T-helper 2 cell treated with Interferon-gamma antibody and Interleukin-4, amounts not matched to agents 100 ng/mL and 5 ng/mL, for 36 hours (primary cell): ENCODE measurements at places on chromosomes 3 and 15. TPM values are rescaled to one million over a fixed set of nuclear protein-coding genes. Genes with fewer than 3 reads are reported as not detected.

Gene ALDH1A3
- total RNA-seq: not detected in 2 replicates

Gene CHL1
- total RNA-seq: not detected in 2 replicates

Gene FBXW12
- total RNA-seq: not detected in 2 replicates

Gene NUSAP1
- total RNA-seq: 226 TPM in 2 replicates

Gene CHST13
- total RNA-seq: not detected in 2 replicates

Gene MEF2A
- total RNA-seq: 28.9 and 30.6 TPM in 2 replicates

Gene TP63
- total RNA-seq: 2.9 TPM in 2 replicates

Gene GOLGA6A
- total RNA-seq: not detected in 2 replicates

Gene XXYLT1
- 10.0 and 11.0 TPM in 2 replicates for total RNA-seq

Gene MAP1A
- 12.6 and 12.7 TPM in 2 replicates for total RNA-seq

Gene ECE2
- not detected in 2 replicates for total RNA-seq

Gene RAB6B
- total RNA-seq: 0.82 and 0.91 TPM in 2 replicates

Gene C15orf62
- total RNA-seq: 0.89 and 1.4 TPM in 2 replicates

Gene AADAC
- total RNA-seq: not detected in 2 replicates

Gene CCDC39
- total RNA-seq: not detected in 2 replicates

Gene ISL2
- 0.59 and 1.1 TPM in 2 replicates for total RNA-seq

Gene SRGAP3
- total RNA-seq: 6.8 and 7.1 TPM in 2 replicates

Gene ATP2B2
- total RNA-seq: not detected in 2 replicates

Gene HDC
- 0.32 and 0.45 TPM in 2 replicates for total RNA-seq

Gene UPK1B
- total RNA-seq: not detected in 2 replicates

Gene LIPH
- not detected in 2 replicates for total RNA-seq

Gene TMCO5A
- total RNA-seq: not detected in 2 replicates

Gene STARD5
- 3.1 and 3.2 TPM in 2 replicates for total RNA-seq

Gene UBE2Q2
- 37.0 and 38.9 TPM in 2 replicates for total RNA-seq

Gene GPR15
- total RNA-seq: 42.2 and 46.8 TPM in 2 replicates

Gene HCLS1
- total RNA-seq: 336 and 340 TPM in 2 replicates

Gene MYL3
- total RNA-seq: not detected in 2 replicates

Gene GOLGA8S
- 0.80 TPM in 2 replicates for total RNA-seq

Gene ATP13A5
- total RNA-seq: not detected in 2 replicates

Gene RBMS3
- 0.41 and 0.73 TPM in 2 replicates for total RNA-seq

Gene NAA80
- total RNA-seq: 27.4 and 29.0 TPM in 2 replicates

Gene HHLA2
- 2.0 and 2.5 TPM in 2 replicates for total RNA-seq

Gene TMEM266
- total RNA-seq: not detected in 2 replicates

Gene CHRNA7
- total RNA-seq: not detected in 2 replicates

Gene DNAH12
- 0.14 TPM in 1 of 2 replicates, not detected in the other for total RNA-seq

Gene CHRFAM7A
- total RNA-seq: 2.3 TPM in 1 of 2 replicates, not detected in the other

Gene ZCWPW2
- 0.18 TPM in 1 of 2 replicates, not detected in the other for total RNA-seq

Gene TF
- under 0.01 and 0.43 TPM in 2 replicates for total RNA-seq

Gene TBC1D23
- total RNA-seq: 27.3 and 30.7 TPM in 2 replicates

Gene CYP8B1
- not detected in 2 replicates for total RNA-seq

Gene POC1A
- total RNA-seq: 28.4 and 28.9 TPM in 2 replicates

Gene RASL12
- total RNA-seq: not detected in 2 replicates

Gene SLC28A1
- not detected in 2 replicates for total RNA-seq

Gene C3orf20
- total RNA-seq: 0.20 and 0.30 TPM in 2 replicates

Gene GOLGA8T
- total RNA-seq: 0.14 TPM in 1 of 2 replicates, not detected in the other

Gene MUC4
- total RNA-seq: 0.34 and 0.39 TPM in 2 replicates

Gene KBTBD8
- total RNA-seq: 8.0 and 10.7 TPM in 2 replicates

Gene CCNB2
- 70.5 and 75.7 TPM in 2 replicates for total RNA-seq

Gene PRICKLE2
- total RNA-seq: not detected in 2 replicates

Gene OR5K2
- not detected in 2 replicates for total RNA-seq
